ENCODE measurements at places on chromosomes 4 and X.
A peak's percentile ranks its signal among the peaks of the same experiment; 100 is the strongest.

DNA sequence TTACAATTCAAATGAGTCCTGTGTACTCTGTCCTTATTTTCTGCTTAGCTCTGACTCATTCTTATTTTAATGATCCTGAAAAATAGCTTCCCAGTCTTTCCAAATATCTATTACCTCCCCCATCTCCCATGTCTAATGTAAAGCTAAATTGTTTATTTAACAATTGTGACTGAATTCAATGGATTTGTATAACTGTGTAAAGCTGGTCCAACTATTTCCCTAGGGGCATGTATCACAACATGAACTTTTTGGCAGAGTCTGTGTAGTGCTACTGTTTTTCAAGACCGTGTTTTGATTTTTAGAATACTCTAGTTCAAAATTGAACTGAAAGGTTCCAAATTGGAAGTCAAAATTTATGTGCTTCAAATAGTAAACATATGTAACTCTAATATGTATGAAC is 67.8 kb downstream of the SPCS3 start:
- DNase-seq: no peak

DNA sequence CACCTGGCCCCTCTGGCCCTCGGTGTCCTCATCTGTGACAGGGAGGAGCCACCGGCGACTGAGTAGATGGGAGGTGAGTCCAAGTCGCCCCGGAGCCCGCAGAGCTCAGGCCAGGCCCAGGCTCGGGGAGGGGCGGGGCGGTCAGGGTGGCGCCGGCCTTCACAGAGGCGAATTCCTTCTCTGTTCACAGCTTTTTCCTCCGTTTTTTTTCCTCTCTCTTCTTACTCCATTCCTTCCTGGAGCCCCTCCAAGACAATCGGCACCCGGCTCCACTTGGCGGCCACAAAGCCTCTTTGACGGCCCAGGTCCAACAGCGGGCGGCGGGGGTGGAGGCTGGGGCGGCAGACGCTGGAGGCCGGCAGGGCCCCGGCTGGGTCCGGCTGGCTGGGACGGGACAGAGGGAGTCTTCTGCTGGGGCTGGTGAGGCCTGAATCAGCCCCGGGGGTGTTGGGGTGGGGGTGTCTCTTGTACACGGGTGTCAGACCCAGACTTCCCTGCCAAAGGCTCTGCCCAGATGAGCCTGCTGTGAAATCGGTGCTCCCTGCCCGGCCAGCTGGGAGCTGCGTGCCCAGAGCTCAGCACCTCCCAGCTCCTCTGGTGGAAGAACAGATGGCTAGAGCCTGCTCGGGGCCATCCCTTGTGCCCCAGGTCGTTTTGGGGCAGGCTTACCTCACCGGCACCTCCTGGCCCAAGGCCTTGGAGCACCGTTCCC is 22.6 kb downstream of the FGFRL1 start:
- no peak for DNase-seq

DNA sequence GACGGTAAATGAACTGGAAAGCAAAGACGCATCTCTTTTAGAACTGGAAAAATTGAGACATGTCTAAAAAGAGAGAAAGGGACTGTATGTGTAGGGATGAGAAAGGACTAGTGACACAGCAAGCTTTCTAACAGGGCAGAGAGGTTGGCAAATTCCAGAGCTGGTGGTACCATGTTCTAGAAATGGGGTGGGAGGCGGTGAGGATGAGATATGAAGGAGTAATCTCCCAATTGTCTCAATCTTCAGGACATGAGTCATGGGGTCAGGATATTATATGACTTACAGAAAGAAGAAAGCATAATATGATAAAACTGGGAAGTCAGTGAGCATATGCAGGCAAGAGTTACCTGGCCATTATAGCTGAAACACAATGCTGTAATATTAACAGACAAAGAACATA is 14.2 kb downstream of the TAB3 start:
- DNase-seq: no peak

GRCh38 chrX:123859846-123860838 is at the start of gene XIAP:
Gene XIAP, plus strand, starts transcription at chrX:123860053. Its CDS starts 25,610 bp downstream, at chrX:123885663.
- DNase-seq: peak; percentile 69

DNA sequence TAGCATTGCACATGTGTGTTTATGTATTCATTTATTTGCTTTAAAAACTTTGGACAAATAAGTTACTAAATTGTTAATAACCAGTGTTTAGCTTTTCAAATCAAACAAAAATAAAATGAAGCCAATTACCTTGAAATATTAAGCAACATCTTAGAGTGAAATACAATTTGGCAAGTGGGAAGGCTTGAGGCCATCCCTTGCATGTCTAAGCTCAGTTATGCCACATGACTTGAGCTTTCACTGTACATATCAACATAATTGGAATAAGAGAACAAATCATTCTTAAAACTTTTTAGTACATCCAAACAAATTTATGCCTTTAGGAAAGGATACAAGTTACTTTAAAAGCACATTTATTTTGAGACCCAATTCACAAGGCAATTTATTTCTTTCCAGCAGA is 640.6 kb downstream of the SPRY1 start:
- no peak for DNase-seq

GRCh38 chr4:187069398-187069797 is 345.7 kb upstream of the FAT1 start:
- DNase-seq: no peak

All from activated B cell treated with CpG ODN at 0.5 μM for 24 hours (primary cell).